ENCODE measurements at places on chromosomes 2 and 18.

GRCh38 chr2:119230219-119231185 is 6.9 kb downstream of the STEAP3 start:
- DNase-seq, result no peak

GRCh38 chr2:179822540-179822939 is 38.9 kb downstream of the ZNF385B start:
- DNase-seq, result no peak

- DNase-seq, result no peak
Measured at GRCh38 chr2:183248866-183249567, 124.8 kb downstream of the NUP35 start.

- no peak for DNase-seq
Measured at GRCh38 chr2:159946326-159946999, 116.0 kb downstream of the PLA2R1 start.

GRCh38 chr18:55064760-55065159 is 105.5 kb upstream of the CCDC68 start:
- DNase-seq, result no peak

GRCh38 chr2:200966770-200967169 is 3.3 kb upstream of the ORC2 start:
- no peak for DNase-seq
